ENCODE measurements at places on chromosomes 5 and 9.

DNA sequence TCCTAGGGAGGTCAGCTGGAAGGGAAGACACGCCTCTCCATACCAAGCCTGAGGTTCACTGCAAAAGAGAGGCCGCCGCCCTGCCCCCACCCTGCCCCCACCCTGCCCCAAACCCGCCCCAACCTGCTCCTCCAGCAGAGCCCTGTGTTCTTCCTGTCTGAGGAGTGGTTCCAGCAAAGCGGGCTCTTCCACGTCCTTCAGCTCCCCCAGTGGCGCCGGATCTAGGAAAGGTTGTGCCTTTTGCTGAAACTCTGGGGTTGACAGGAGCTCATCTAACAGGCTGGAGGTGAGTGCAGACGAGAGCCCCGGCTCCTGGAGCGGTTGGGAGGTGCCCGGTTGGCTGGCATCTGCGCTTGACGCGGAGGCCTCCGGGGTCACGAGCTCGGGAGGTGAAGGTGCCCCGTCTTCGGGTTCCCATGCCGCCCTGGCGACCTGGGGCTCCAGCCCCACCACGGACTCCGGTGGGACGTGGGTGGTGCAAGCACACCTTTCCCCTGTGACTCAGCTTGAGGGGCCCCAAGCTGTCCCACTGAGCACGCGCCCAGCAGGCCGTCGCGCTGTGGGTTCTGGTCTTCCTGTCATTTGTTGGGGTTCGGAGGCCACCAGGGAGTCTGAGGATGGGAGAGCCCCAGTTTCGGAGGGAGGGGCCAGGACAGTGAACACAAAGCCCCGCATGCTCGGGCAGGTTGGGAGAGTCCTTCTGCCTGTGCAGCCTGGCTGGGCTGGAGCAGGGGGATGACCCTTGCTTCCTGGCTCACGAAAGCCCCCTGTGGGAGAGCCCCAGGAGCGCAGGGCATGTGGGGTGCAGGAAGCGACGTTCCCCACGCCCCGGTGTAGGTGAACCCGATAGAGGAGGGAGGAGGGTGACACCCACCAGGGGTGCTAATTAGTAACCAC, 1467.1 kb downstream of the FOXD4L5 start:
- peak; percentile 8 for DNase-seq

DNA sequence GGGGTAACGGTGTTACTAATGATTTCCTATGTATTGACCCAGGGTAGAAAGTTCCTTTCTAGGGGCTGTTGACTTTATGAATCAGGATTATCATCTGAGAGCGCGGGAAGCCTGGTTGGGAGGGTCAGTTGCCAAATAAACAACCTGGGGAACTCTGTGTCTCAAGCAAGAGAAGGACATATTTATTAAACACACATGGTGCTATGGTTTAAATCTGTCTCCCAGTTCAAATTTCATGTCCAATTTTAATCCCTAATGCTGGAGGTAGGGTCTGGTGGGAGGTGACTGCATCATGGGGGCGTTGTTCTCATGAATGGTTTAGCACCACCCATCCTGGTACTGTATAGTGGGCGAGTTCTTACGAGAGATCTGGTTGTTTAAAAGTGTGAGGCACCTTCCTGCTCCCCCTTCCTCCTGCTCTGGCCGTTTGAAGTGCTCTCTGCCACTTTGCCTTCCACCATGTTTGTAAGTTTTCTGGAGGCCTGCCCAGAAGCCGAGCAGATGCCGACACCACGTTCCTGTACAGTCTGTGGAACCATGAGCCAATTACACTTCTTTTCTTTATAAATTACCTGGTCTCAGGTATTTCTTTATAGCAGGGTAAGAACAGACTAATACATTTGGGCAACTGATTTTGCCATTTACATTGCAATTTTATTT, 19.7 kb upstream of the GAS1 start:
- DNase-seq, result no peak

DNA sequence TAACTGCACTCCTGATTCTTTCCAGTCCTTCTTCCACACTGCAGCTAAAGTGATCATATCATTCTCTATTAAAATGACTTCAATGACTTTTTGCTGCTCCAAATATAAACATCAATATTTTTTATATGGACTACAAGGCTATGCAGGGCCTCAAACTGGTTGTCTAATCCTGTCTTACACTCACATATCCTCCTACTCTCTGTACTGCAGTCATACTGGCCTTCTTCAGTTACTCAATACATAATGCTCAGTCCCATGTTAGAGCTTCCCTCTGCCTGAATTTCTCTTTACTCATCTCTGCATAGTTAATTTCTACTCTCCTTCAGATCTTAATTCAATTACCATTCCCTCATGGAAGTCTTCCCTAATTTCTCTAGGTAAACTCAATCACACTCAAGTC, 3.4 kb downstream of the MEIKIN start:
- no peak for DNase-seq

DNA sequence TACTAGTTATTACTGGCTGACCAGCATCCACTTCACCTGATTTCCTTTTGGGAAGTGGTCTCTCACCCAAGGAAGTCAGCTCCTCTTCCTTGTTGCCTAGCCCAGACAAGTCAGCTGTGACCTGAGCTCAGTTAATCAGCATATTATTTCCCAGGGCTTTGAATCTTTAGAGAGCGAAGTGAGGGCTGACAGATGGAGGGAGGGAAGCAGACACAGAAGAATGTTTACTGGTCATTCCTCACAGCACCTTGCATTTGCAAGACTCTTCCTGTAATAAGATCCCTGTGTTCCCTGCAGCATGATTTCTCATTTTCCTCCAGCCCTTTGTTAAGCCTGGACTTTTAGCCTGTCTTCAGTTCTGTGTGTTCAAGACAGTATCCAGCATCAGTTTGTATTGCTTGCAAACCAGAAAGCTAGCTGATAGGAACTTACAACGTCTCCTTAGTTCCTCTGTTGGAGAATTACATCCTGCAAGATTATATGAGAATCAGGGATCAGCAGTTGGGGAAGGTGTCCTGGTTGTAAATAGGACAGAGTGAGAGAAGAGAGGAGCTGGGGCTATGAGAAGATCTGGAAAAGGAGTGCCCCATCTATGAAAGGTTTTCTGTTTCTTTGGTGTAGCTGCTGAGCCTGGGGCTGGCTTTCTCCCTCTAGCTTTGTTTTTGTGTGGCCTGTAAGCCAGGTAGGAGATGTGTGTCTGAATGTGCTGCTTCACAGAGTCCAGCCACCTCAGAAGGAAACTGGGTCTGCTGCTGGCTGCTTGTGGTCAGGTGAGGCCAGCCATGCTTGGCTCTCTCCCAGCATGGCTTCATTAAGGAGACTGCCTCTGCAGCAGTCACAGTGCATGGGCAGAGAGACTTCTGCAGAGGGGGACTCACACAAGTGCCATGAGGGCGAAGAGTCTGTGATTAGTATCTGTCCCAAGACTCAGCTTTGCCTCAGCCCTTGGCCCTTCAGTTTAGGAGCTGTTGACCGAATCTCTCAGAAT, 50.3 kb downstream of the MAN2A1 start:
- DNase-seq, result peak; percentile 55

DNA sequence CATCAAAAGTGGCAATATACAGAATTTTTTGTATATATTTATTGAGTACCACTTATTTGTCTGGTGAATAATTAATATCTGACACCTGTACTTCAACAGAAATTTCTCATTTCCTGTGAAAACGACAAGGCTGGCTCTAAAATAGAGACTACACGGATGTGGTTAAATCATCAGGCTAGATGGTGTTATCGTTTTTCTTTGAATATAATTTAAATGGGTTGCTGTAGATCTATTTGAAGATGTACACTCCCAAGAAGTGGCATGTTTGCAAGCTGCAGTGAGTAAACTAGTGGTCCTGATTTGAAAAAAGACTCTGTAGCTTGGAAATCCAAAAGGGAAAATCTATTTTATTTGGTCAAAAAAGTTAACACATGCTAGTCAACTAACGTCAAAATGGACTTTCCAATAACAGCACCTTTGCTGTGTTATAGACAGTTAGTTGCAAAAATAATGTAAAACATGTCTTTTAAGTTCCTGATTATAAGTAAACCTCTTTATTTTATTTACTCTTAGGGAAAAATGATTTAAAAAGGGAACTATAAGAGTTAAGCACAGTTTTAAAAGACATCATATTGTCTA, 13.8 kb downstream of the ST8SIA4 start:
- no peak for DNase-seq

- DNase-seq, result peak; percentile 35
Observed at GRCh38 chr5:124546643-124547042, 199.8 kb downstream of the ZNF608 start.

GRCh38 chr5:135320718-135321484, 78.1 kb downstream of the MACROH2A1 start:
- no peak for DNase-seq

GRCh38 chr5:147989239-147989638, 74.5 kb upstream of the SPINK5 start:
- DNase-seq, result no peak

DNA sequence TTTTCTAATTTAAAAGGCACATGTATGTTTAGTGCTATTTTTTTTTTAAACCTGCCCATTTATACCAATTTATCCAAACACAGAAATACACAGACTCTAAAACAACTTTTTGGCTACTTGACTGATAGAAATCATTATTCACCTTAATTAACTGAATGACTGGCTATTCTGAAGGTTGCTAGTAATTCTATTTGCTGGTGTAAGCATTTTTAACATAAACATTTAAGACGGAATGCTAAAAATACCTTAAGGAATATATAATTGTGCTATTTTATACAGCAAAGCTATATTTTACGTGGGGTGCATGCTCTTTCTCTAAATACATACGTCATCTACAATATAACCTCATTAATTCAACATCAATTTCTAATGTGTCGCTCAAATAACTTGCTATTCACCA, 14.9 kb downstream of the GLIS3 start:
- no peak for DNase-seq

DNA sequence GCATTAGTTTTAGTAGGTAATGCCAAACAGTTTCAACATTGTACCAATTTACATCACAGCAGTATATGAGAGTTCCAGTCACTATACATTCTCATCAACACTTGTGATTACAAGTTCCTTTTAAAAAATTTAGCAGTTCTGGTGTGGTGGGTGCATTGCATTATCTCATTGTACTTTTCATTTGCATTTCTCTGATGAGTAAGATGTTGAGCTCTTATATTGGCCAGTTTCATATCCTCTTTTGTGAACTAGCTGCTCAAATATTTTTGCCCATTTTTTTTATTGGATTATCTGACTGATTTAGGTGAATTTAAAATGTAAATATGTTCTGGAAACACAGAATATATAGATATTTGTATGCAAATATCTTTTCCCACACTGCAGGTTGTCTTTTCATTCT, 160.9 kb upstream of the NR3C1 start:
- no peak for DNase-seq

DNA sequence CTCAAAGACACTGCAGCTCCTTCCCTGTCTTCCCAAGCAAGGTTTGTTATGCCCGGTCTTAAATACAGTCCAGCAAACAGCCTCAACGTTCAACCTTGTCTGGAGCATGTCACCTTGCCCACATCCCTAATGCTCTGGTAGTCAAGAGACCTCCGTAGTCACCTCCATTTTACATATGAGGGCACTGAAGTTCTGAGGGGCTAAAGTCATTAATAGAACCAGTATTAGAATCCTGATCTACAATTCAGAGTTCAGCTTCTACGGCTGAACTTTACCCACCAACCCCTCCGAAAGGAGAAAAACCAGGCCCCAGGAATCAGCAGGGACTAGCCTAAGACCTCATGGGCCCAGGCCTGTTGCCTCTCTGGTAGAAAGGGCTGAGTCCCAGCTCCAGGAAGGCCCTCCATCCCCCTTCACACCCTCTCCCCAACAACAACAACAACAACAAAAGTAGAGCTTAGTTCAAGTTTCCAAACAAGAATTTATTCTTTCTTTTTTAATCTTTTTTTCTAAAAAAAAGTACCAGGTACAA, 795 bp upstream of the STOML2 start:
- DNase-seq, result no peak

DNA sequence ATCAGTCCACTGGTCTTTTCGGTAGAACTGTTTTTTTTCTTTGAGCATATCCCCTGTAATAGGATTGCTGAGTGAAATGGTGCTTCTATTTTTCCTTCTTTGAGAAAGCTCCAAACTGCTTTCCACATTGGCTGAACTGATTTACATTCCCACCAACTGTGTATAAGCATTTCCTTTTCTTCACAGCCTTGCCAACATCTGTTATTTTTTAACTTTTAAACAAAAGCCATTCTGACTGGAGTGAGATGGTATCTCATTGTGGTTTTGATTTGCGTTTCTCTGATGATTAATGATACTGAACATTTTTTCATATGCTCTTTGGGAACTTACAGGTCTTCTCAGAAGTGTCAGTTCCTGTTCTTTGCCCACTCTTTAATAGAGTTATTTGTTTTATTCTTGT, 764.7 kb downstream of the MTRR start:
- DNase-seq, result peak; percentile 37
